H1 (cell line): ENCODE measurements at places on chromosomes 12 and 14. TPM values are rescaled to one million over a fixed set of nuclear protein-coding genes. Genes with fewer than 3 reads are reported as not detected.

The KICS2 gene
- polyA plus RNA-seq, result 5.6 and 5.7 TPM in 2 replicates

The HOXC4 gene
- not detected in 2 replicates for polyA plus RNA-seq

The SHMT2 gene
- polyA plus RNA-seq, result 520 and 847 TPM in 2 replicates

The EFS gene
- polyA plus RNA-seq, result 28.6 and 39.0 TPM in 2 replicates

The ANKRD9 gene
- polyA plus RNA-seq, result 41.8 and 47.5 TPM in 2 replicates

The TAS2R9 gene
- polyA plus RNA-seq, result not detected in 2 replicates

The GLIPR1 gene
- 0.09 and 0.23 TPM in 2 replicates for polyA plus RNA-seq

The GALNT6 gene
- 5.8 and 11.1 TPM in 2 replicates for polyA plus RNA-seq

The NOVA1 gene
- polyA plus RNA-seq, result 4.9 and 6.8 TPM in 2 replicates

The CATSPERB gene
- 0.08 and 0.11 TPM in 2 replicates for polyA plus RNA-seq

The MYF6 gene
- 0.31 and 0.39 TPM in 2 replicates for polyA plus RNA-seq

The MPHOSPH9 gene
- 6.8 and 8.8 TPM in 2 replicates for polyA plus RNA-seq

The PCNX4 gene
- polyA plus RNA-seq, result 28.4 and 31.8 TPM in 2 replicates

The CABP1 gene
- polyA plus RNA-seq, result 3.9 and 4.5 TPM in 2 replicates

The TMTC1 gene
- 8.5 and 15.4 TPM in 2 replicates for polyA plus RNA-seq

The NFE2 gene
- polyA plus RNA-seq, result 6.1 and 8.3 TPM in 2 replicates

The GDF3 gene
- 4.1 and 4.3 TPM in 2 replicates for polyA plus RNA-seq

The FOXG1 gene
- 0.03 and 0.08 TPM in 2 replicates for polyA plus RNA-seq

The IFNG-AS1 gene
- polyA plus RNA-seq, result not detected in 2 replicates

The DLGAP5 gene
- polyA plus RNA-seq, result 9.1 and 16.9 TPM in 2 replicates

The CD27 gene
- polyA plus RNA-seq, result 0.39 TPM in 2 replicates

The GPX2 gene
- polyA plus RNA-seq, result 0.49 and 0.89 TPM in 2 replicates

The ZFHX2 gene
- polyA plus RNA-seq, result 2.7 and 3.7 TPM in 2 replicates

The SPTB gene
- polyA plus RNA-seq, result 0.30 and 0.60 TPM in 2 replicates

The TNFAIP2 gene
- 34.5 and 37.6 TPM in 2 replicates for polyA plus RNA-seq

The NRXN3 gene
- polyA plus RNA-seq, result 2.6 and 3.1 TPM in 2 replicates

The MGP gene
- polyA plus RNA-seq, result not detected in 2 replicates

The KRT85 gene
- polyA plus RNA-seq, result not detected in 2 replicates

The LMNTD1 gene
- not detected in 2 replicates for polyA plus RNA-seq

The HSP90AA1 gene
- polyA plus RNA-seq, result 207 and 339 TPM in 2 replicates

The KRT75 gene
- not detected in 2 replicates for polyA plus RNA-seq

The FBRSL1 gene
- 18.4 and 78.9 TPM in 2 replicates for polyA plus RNA-seq

The WNT1 gene
- not detected in 2 replicates for polyA plus RNA-seq

The RIPK3 gene
- polyA plus RNA-seq, result 0.20 and 0.24 TPM in 2 replicates

The RFX4 gene
- 0.05 and 0.06 TPM in 2 replicates for polyA plus RNA-seq

The CDCA3 gene
- polyA plus RNA-seq, result 71.2 and 77.0 TPM in 2 replicates

The KRT5 gene
- polyA plus RNA-seq, result 0.18 and 0.33 TPM in 2 replicates

The NELL2 gene
- polyA plus RNA-seq, result 40.7 and 56.8 TPM in 2 replicates

The TMPRSS12 gene
- not detected in 2 replicates for polyA plus RNA-seq

The CSRNP2 gene
- 11.3 and 13.7 TPM in 2 replicates for polyA plus RNA-seq

The CLEC7A gene
- 0.06 and 0.09 TPM in 2 replicates for polyA plus RNA-seq

The ARHGDIB gene
- 0.55 and 1.3 TPM in 2 replicates for polyA plus RNA-seq

The CLMN gene
- 1.4 and 1.6 TPM in 2 replicates for polyA plus RNA-seq

The SOX5 gene
- 1.9 and 2.2 TPM in 2 replicates for polyA plus RNA-seq

The FOXA1 gene
- 0.05 and 0.08 TPM in 2 replicates for polyA plus RNA-seq

The PDE3A gene
- 0.91 and 1.4 TPM in 2 replicates for polyA plus RNA-seq

The LIN52 gene
- 4.7 and 6.8 TPM in 2 replicates for polyA plus RNA-seq

The HOXC10 gene
- not detected in 2 replicates for polyA plus RNA-seq

The DDX47 gene
- polyA plus RNA-seq, result 39.3 and 54.4 TPM in 2 replicates

The SERPINA9 gene
- polyA plus RNA-seq, result not detected in 2 replicates

The DIO3 gene
- 0.17 and 0.33 TPM in 2 replicates for polyA plus RNA-seq

The TAS2R13 gene
- polyA plus RNA-seq, result 0.09 TPM in 1 of 2 replicates, not detected in the other

The CLEC9A gene
- polyA plus RNA-seq, result not detected in 2 replicates

The MAX gene
- polyA plus RNA-seq, result 35.8 and 36.9 TPM in 2 replicates

The PXMP2 gene
- polyA plus RNA-seq, result 13.8 and 19.5 TPM in 2 replicates

The EPYC gene
- not detected in 2 replicates for polyA plus RNA-seq

The SOCS2 gene
- 12.6 and 14.5 TPM in 2 replicates for polyA plus RNA-seq

The MMP17 gene
- 53.8 and 55.7 TPM in 2 replicates for polyA plus RNA-seq
